GM18507 (cell line): ENCODE measurements at places on chromosomes 2 and 18.
A peak's percentile ranks its signal among the peaks of the same experiment; 100 is the strongest.

- no peak for DNase-seq
Observed at GRCh38 chr2:237723023-237723422, 75.6 kb upstream of the RBM44 start.

GRCh38 chr2:72028996-72029395 lies 118.7 kb downstream of the CYP26B1 start:
- DNase-seq = no peak

DNA sequence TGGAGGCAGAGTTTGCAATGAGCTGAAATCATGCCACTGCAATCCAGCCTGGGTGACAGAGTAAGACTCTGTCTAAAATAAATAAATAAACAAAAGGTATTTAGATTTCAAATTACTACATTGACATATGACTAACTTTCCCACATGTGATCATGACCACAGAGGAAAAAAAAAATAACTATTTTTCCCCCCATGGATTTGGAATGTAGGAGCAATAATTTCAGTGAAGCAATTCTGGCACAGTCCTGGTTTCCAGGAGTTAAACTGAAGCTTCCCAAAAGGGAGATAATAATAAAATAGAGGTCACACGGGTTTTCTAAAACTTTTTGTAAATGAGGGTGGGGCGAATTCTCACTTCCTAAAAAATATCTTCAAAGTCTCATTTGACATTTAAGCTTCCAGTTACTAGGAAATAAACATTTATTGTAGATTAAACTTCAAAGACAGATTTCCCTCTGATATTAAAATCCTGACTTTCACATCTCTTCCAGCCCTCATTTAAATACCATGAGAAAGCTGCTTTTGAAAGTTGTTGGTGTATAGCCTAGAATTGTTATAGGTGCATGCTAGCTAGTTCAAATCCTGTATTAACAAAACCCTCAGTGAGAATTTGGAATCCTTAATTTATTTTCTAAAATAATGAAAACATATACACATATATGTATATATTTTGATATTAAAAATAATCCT lies 20.7 kb downstream of the SLC19A3 start:
- no peak for DNase-seq

DNA sequence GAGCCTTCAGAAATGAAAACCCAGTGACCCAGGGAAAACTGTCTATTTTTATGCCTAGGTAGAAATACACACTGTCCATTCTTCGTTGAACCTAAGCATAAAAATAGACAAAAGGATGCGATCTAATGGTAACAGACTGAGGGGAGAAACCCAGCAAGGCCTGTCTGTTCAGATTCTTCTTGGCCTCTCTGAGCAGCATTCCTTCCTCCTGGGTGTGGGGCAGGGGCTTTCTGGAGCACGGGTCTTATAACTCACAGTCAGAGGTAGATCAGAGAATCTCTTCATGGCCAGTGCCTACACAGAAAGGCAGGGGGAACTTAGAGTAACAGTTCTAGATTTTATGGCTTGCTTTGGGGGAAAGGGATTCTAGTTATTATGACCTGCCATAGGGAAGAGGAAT lies 56.0 kb downstream of the PKDCC start:
- no peak for DNase-seq

DNA sequence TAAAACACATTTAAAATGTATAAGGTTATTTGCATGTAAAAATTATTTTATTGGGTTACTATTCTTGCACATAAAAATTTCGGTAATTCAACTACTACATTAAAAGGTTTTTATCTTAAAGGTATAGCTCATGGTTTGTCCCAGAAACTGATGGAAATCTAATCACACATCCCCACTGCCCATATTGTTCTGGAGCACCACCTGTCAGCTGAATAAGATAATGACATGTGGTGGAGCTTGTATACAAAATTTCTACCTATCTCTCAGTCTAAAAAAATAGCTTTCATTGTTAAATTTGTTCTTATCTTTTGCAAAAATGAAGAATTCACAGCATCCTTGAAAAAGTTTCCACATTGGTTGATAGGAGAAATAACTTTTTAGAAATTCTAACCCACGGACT lies 18.3 kb downstream of the ERBB4 start:
- DNase-seq = no peak

- no peak for DNase-seq
Observed at GRCh38 chr18:14747513-14748474, at the start of gene ANKRD30B. ANKRD30B (plus strand) TSS chr18:14748172; CDS start chr18:14748420, 248 bp downstream.

- no peak for DNase-seq
Observed at GRCh38 chr18:58049000-58049688, 5.1 kb downstream of the NEDD4L start.

DNA sequence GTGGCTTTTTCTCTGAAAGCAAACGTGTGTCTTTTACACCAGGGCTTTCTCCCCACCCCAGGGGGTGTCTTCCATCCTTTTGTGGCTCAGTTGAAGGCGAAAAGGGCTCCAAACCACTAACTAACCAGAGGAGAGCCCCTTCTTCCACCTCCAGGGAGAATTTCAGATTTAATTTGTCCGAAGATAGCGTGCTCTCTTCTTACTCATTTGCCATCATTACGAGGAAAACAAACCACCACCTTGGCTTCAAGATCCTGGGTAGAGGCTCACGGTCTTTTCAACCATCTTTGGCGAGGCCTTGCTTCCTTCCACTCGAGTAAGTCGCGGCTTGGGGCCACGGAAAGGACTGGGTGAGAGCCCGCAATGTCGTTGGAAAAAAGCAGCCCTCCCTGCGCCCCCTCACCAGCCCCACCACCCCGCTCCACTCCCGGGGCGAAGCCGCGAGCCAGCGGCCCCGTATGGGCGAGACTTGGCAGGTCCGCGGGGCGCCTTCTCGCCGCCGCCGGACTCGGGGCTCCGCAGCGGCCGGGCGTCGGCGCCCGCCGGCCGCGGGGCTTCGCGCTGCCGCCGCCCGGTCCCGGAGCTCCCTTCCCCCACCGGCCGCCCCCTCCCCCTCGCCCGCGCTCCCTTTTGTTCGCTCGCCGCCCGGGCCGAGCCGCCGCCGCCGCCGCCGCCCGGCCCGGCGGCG lies 1.7 kb upstream of the ZNF532 start:
- no peak for DNase-seq

- DNase-seq = no peak
Observed at GRCh38 chr2:78290581-78291214, 734.8 kb upstream of the REG3G start.

DNA sequence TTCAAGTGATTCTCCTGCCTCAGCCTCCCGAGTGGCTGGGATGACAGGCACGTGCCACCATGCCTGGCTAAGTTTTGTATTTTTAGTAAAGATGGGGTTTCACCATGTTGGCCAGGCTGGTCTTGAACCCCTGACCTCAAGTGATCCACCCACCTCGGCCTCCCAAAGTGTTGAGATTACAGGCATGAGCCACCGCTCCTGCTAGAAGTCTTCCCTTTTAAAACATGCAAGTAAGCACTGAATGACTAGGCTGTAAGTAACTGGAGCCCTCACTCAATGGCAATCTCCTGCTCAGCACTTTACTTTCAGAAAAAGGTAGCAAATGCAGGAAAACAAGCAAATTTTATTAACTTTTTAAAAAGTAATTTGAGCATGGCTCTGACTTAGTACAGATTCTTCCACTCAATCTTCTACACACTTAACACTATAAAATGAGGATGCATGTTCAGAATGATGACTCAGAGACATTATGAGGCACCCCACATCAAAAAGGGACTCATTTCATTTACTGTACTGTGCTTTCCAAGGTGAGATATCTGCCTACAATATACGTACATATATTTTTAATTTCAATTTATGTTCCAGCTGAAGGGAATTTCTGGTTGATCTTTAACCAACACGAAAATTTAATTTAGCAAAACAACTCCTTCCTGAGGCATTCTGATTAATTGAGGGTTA lies 6.6 kb upstream of the NCK2 start:
- no peak for DNase-seq

GRCh38 chr2:205001300-205001966 lies 456.2 kb downstream of the PARD3B start:
- no peak for DNase-seq

DNA sequence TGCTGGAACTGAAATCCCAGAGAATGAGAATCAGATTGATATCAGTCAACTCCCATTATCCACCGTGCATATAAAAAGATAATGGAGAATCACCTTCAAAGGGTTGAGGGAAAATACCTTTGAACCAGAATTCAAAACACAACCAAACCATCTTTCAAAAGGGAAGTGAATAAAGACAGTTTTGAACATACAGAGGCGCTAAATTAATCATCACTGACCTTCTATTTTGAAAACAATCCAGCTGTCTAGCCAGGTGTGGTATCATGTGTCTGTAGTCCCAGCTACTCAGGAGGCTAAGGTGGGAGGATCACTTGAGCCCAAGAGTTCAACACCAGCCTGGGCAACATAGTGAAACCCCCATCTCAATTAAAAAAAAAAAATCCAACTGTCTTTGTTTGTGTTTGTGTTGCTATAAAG lies 63.6 kb downstream of the TRABD2A start:
- peak; percentile 39 for DNase-seq

DNA sequence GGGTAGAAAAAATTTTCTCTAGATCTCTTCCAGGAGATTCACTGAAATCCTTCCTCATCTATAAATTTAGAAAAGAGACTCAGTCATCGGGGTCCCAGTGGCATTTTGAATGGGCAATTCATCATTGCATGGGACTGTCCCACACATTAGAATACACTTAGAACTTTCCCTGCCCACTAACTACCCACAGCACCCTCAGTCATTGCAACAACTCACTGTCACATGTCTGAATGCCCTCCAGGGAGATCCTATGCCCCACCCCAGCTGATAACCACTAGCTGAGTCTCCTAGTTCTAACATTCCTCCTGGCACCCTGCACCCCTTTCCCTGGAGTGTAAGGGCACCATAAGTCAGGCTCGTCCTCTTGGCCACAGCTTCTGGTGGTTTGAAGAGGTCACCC lies 89.6 kb downstream of the INSIG2 start:
- DNase-seq = no peak

DNA sequence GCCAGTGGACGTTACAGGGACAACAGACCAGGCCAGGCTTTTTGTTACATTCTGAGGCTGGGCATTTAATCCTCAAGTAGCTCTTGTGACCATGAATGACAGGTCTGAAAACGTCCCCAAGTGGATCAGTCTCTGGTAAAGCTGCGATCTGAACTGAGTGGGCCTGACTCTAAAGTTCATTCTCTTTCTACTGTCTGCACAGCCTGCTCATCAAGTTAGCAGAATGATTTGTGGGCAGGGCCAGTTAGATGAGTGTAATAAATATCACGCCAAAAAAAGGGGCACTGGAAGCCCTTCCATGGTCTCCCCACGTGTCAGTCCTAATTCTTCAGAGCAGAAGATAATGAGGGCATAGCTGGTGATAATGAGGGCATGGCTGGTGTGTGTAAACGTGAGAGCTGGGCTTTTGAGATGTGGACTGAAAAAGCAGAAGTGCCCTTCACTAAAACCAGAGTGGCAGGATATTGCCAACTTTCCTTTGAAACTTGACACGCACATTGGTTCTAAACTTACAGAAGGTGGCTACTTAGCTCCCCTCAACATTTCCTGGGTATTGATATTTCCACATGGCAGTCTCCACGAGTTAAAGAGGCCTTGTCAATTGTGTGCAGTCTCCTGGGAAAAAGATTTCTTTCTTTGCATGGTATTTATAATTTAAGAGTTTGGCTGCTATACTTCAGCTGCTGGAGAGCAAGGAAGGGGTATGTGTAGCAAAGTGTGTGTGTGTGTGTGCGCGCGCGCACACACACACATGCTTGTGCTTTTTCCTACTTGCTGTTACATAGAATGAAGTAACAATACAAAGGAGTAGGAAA lies 72.7 kb upstream of the LYPD6B start:
- DNase-seq = no peak

GRCh38 chr2:159615367-159616285 lies 722 bp downstream of the BAZ2B start:
- DNase-seq = peak; percentile 39

DNA sequence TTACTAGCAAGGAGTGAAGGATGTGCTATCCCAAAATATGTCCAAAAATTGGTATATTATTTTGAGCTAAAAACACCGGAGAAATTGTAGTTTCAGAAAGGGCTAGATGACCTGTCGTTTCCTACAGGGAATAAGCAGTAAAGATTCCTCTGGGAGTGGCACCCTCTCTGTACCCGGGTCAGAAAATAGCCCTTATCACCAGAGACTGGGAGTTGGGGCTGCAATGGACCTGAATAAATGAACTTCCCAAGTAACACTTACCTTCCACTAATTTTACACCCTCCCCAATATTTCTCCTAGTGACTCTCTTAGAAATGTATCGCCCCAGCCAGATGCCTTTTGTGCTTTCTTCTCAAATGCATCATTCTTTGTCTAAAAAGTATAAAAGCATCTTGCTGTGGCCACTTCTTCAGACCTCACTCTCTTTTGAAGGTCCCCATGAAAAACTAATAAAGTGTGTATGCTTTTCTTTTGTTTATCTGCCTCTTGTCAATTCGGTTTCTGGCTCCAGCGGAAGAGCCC lies 734 bp upstream of the RMC1 start:
- no peak for DNase-seq

DNA sequence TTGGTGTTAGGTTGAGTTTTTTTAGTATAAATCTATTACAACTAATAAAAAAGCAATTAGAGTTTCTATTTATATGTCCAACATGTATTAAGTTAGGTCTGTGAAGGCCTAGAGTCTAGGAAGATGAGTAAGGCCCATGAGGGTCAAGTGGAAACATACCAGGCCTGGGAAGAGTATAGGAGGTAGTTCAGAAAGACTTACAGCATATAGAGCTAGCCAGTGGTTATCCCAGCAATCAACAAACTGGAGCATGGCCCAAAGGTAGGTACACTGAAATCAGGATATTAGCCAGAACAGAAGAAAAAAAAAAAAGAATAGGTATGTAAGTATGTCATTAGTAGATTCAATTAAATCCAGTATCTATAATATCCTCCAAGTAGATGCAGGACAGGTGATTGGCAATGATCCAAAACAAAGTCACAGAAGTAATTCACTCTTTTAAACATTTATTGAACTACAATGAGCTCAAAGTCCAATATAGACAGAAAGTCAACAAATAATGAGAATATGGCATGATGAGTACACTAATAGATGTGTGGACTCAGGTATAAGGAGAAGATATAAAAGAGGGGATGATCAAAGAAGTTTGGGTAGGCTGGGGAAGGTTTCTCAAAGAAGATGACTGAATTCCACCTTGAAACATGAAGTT lies 70.3 kb downstream of the IKZF2 start:
- DNase-seq = no peak

GRCh38 chr2:121386102-121386501 lies 101.1 kb upstream of the TFCP2L1 start:
- DNase-seq = no peak

GRCh38 chr2:88011011-88011410 lies 5.3 kb downstream of the RNU2-63P start:
- no peak for DNase-seq

DNA sequence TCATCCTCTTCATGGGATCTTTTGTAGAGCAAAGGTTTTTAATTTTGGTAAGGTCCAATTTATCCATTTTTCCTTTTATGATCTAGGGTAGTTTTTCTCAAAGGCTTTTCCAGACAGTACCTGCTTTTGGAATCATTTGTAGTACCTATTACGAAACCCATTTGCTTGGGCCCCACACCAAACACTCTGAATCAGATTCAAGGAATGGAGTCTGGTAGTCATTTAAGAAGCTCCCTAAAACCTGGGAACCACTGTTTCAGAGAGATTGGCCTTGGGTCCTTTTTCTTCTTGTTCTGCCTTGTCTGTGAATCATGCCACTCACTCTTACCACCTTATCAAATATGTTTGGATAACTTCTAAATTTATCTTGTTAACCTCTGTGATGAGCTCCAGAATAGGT lies 40.3 kb downstream of the OSBPL6 start:
- no peak for DNase-seq

GRCh38 chr2:63843093-63843492 lies 1.4 kb downstream of the UGP2 start:
- no peak for DNase-seq

GRCh38 chr2:96505231-96505889 lies at the start of gene NEURL3:
NEURL3 (minus strand) TSS chr2:96505357; CDS start chr2:96505286, 71 bp downstream.
- no peak for DNase-seq
